Retina (tissue), 1 donor: ENCODE measurements at places on chromosomes 3 and 15.
A peak's percentile ranks its signal among the peaks of the same experiment; 100 is the strongest.

DNA sequence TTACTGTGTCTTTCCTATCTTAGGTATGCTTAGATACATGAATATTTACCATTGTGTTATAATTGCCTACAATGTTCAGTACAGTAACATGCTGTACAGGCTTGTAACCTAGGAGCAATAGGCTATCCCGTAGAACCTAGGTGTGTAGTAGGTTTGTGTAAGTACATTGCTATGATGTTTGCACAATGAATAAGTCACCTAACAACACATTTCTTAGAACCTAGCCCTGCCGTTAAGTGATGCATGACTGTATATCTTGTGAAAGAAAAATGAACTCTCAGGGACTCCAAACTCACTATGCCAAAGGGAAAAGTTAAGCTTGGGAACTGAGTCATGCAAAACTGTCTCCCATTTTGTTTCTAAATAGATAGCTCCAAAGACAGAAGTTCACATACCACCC is 91.5 kb upstream of the ACP3 start:
- no peak for DNase-seq

GRCh38 chr3:131735544-131735943 is 232.8 kb upstream of the MRPL3 start:
- DNase-seq: no peak

DNA sequence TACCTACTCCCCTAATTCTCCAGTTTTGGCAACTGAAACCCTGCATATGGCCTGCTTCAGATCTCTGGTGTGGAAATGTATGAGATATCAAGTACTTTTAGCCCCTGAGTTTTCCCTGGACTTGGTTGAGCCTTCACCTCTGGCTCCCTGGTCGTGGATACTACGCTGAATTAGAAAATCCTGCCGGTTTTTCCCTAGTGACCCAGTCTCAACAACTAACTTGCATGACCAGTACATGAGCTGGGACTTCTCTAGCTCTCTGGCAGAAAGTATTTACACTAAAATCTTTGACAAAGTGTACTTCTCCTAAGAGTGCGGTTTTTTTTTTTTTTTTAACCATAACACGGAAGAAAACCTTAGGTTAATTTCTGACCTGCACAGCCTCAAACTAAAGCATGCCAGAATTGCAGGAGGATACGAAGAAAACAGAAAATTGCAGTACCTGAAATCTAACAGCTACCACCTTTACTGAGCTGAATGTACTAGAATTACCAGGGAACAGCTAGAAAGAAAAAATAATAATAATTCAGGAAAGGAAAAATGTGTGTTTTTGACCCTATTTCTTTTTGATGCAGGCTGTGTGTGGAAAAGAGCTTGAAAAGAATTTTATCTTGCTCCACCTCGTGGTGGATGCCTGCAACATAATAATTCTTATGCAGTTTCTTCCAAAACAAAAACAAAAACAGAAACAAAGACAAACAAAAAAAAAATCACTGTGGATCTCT is 165.6 kb downstream of the GMNC start:
- peak; percentile 24 for DNase-seq

- no peak for DNase-seq
These were observed 28.4 kb downstream of the CPN2 start for GRCh38 chr3:194322678-194323211.

- no peak for DNase-seq
These were observed 577.6 kb upstream of the MDFIC2 start for GRCh38 chr3:70890020-70890394.

- DNase-seq: no peak
These were observed 77.0 kb upstream of the PLSCR5 start for GRCh38 chr3:146682171-146682570.

GRCh38 chr3:69309814-69310213 is 76.1 kb downstream of the FRMD4B start:
- DNase-seq: no peak

DNA sequence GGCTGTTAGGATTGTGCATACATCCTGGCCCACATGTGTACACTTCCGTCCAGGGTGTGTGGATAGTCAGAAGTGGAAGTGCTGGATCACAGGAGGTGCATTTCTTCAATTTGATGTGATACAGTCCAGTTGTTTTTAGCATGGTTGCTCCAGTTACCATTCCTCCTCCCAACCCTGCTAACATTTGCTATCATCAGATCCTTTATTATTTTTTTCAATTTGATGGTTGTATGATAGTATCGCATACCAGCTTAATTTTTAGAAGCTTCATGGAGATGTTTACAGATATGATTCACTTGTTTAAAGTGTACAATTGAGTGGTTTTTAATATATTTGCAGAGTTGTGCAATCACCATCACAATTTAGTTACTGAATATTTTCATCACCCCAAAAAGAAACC is 202.7 kb downstream of the ITPR1 start:
- DNase-seq: no peak

GRCh38 chr3:186099178-186099577 is 9.7 kb downstream of the ETV5 start:
- DNase-seq: peak; percentile 41

- DNase-seq: peak; percentile 50
These were observed at the start of gene MYZAP for GRCh38 chr15:57591822-57592367. TSS of gene MYZAP (plus strand) at chr15:57591904. CDS start at chr15:57592035, 131 bp downstream.

GRCh38 chr15:57510647-57511046 is 81.1 kb upstream of the MYZAP start:
- DNase-seq: no peak

GRCh38 chr3:32954506-32954905 is 3.1 kb downstream of the CCR4 start:
- no peak for DNase-seq

DNA sequence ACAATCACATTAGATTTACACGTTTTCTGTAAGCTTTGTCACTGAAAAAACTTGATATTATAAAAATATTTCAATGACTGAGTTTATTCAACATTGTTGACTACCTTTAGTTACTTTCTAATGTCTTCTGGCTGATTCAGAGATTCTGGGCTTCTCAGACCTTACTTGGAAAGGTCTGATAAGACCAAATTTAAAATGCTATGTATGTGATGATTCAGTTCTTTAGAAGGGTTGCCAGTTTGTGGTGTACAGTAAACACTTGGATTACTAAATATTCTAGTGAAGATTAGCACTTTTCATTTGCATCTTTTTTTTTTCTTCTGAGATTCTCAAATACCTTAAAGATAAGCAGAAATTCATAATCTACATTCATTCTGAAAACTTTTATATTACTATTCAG is 49.8 kb downstream of the SGO1 start:
- no peak for DNase-seq

DNA sequence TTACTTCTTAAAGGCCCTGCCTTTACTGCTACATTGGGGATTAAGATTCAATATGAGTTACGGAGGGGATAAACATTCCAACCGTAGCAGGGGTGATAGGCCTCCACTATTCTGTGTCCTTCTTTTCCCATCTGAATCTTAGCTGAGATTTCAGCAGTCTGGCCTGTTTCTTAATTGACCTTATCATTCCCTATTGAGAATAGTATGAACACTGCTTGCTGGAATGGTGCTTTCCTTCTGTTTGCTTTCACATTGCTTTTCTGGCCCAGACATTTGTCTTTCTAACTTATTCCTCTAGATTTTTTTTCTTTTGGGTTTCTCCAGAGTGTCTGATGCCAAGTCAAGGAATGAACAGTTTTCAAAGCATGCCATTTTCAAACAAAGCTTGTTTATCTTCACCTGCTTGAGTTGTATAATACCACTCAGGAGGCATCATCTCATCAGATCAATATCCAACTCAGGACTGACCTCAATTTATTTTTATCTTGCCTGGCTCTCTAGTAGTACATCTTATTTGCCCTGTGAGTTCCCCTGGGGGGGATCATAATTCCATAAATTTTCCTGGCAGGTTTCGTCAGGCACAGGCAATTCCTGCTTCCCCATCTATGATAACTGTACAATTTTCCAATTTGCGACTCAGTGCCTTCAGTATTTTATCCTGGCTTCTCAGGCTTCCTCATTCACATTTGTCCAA is 161.1 kb upstream of the STT3B start:
- DNase-seq: no peak

- peak; percentile 49 for DNase-seq
These were observed 185.9 kb upstream of the ONECUT1 start for GRCh38 chr15:52975941-52976449.

GRCh38 chr15:68638953-68639515 is 60.2 kb downstream of the CORO2B start:
- no peak for DNase-seq

- DNase-seq: no peak
These were observed 74.6 kb downstream of the ITGB5 start for GRCh38 chr3:124812291-124813265.

- DNase-seq: no peak
These were observed 62.2 kb downstream of the UACA start for GRCh38 chr15:70701171-70701570.

GRCh38 chr15:95866711-95867440 is 463.6 kb upstream of the NR2F2 start:
- DNase-seq: no peak

- no peak for DNase-seq
These were observed 306.8 kb upstream of the ATP11B start for GRCh38 chr3:182486463-182486862.

DNA sequence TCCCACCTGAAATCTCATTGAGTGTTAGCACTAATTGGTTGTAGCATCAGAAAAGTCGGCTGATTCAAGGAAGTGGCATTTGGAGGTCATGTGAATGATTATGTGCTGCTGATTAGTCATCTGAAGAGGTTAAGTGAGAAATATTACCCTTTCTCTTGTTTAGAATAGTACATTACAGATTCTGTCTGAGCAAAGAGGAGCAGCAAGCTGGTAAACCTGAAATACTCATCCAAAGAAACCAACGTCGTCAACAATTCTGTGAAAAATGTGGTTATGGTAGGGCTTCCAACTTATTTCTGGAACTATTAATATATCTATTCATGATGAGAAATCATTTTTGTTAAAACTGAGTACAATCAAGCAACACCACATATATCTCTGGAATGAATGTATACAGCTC is 1024.9 kb downstream of the TUSC7 start:
- no peak for DNase-seq

GRCh38 chr15:74438721-74439316 is 5.1 kb upstream of the SEMA7A start:
- DNase-seq: peak; percentile 79

- peak; percentile 39 for DNase-seq
These were observed 282.9 kb downstream of the NTRK3 start for GRCh38 chr15:87973501-87974215.

DNA sequence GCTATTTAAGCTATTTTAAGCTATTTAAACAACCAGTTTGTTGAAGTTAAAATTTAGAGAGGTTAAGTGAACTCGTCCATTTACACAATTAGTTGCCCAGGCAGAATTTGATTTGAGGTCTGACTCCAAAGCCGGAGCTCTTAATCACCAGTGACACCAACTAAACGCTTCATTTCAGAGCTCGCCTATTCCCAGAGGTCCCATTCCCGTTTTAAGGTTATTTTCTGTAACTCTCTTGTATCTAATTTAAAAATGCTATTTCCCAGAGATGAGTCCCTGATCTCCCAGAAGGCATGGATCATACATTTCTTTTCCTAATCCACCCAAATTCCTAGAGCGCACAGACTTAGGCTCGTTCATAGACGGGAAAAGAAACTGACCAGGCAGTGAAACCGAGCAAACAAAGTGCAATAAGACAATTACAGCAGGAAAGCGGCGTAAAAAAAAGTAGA is 904 bp upstream of the MCTP2 start:
- DNase-seq: no peak

DNA sequence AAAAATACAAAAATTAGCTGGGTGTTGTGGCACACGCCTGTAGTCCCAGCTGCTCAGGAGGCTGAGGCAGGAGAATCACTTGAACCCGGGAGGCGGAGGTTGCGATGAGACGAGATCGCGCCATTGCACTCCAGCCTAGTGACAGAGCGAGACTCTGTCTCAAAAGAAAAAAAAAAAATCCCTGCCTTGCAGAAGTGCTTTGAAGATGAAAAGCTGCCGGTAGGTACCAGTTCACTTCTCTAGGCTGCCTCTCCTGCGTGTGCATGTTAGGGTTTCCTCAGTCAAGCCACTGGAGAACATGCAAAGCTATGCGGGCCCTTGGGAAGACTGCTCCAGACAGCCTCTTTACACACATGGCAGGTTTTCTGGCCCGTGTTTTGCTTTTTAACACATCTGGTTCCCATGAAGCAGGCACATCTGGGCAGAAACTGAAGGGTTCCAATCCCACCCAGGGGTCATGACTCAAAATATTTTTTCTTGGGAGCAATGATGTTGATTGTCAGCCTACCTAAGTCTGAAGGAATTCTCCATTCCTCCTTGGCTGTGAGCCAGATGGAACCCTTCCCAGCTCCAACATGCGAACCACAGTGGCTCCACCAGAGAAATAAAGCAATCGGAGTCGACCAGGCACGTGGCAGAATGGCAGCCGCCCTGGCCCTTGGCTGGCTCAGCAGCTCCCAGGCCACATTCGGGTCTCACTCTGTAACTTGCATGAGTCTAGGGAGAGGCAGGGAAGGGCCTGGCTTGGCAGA is 29.6 kb downstream of the MGLL start:
- DNase-seq: no peak

GRCh38 chr3:21944251-21944650 is 193.2 kb upstream of the ZNF385D start:
- peak; percentile 82 for DNase-seq

- DNase-seq: no peak
These were observed 93.0 kb upstream of the C3orf80 start for GRCh38 chr3:160132226-160132625.

DNA sequence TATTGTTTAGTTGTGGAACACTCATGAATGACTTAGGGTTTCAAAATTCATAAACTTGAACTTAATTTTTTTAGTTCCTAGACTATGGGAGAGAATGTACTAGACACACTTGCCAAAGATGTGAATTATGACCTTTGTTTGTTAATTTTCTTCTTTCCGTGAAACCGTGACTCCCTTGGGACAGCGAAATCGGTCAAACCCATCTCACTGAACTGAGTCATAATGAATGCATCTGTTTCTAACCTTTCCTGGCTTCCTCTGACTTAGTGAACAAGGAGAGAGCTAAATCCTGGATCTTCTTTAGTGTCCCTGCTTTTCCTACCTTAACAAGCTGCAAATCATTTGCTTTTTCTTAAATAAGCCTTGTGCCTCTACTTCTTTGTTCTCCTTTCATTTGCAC is 85.5 kb downstream of the LARS2 start:
- DNase-seq: no peak

DNA sequence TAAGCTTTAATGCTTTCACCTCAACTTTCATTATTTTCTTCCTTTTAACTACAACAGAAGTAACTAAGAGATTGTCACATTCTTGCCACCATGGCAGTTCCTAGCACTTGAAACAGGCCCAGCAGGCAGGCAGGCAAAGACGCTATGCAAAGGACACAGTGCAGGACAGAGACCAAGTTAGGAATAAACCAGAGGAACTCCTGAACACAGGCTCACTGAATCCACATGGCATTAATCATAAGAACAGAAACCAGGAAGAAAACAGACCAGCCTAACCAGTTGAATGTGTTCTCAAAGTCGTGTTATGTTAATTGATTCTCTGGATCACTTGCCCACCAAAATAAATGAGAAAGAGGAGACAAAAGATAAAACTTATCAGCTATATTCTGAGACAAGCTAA is 397.6 kb downstream of the TBL1XR1 start:
- no peak for DNase-seq

- no peak for DNase-seq
These were observed 40.9 kb downstream of the CBLB start for GRCh38 chr3:105827959-105828358.

- DNase-seq: no peak
These were observed 42.7 kb downstream of the ITGA11 start for GRCh38 chr15:68389041-68389930.
